ENCODE measurements at places on chromosomes 4 and X.

DNA sequence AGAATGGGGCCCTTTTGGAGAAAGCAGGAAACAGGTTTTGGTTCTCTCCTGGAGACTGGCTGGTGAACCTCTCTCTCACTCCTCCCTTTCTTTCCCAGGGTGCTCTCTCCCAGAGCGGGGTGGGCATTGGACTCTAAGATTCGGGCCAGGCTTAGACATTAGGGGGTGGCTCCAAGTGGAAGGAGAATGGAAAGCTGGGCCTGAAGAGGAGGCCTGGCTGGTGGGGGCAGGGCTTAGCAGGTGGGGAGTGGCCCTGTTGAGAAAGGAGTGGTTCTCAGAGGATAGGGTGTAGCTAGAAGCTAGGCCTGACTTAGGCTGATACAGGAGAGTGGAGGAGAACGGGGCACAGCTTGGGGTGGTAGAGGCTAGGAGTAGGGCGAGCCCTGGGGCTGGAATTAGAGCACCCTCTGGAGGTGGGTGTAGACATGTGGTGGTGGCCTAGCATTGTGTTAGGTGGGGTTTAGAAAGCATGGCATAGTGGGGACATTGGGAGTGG, 5.7 kb downstream of the PLP2 start:
- no peak for DNase-seq

DNA sequence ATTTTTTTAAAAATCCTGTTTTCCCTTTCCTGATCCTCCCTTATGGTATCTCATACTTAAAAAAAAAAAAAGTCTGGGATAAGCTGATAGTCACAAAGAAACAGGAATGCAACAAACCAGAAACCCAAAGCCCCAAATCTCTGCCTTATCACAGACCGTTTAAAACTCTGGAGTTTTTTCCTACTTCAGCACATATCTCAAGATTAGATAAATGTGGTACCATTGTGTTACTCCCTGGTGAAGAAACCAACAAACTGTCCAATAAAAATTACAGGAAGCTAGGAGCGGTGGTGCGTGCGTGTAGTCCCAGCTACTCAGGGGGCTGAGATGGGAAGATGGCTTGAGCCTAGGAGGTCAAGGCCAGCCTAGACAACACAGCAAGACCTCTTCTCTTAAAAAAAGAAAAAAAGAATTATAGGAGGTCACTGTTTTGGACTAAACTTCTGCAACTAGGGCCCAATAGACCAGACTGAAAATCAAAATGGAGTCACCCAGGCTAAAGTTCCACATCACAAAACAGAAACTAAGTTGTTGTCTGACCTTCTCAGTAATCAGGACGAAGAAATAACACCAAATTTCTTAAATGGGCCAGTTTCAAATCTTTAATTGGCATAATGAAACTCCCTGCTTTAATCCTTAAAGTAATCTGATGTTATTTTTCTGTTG, 51.9 kb downstream of the RBM47 start:
- DNase-seq, result no peak

- no peak for DNase-seq
Measured at GRCh38 chr4:21882051-21882839, 66.3 kb downstream of the KCNIP4 start.

- DNase-seq, result no peak
Measured at GRCh38 chr4:4766564-4766963, 92.9 kb upstream of the MSX1 start.

- no peak for DNase-seq
Measured at GRCh38 chr4:173860094-173860493, 330.1 kb upstream of the HAND2 start.

GRCh38 chr4:10093801-10094552, 22.6 kb downstream of the WDR1 start:
- no peak for DNase-seq

- DNase-seq, result no peak
Measured at GRCh38 chr4:141375855-141376254, 155.2 kb downstream of the ZNF330 start.

DNA sequence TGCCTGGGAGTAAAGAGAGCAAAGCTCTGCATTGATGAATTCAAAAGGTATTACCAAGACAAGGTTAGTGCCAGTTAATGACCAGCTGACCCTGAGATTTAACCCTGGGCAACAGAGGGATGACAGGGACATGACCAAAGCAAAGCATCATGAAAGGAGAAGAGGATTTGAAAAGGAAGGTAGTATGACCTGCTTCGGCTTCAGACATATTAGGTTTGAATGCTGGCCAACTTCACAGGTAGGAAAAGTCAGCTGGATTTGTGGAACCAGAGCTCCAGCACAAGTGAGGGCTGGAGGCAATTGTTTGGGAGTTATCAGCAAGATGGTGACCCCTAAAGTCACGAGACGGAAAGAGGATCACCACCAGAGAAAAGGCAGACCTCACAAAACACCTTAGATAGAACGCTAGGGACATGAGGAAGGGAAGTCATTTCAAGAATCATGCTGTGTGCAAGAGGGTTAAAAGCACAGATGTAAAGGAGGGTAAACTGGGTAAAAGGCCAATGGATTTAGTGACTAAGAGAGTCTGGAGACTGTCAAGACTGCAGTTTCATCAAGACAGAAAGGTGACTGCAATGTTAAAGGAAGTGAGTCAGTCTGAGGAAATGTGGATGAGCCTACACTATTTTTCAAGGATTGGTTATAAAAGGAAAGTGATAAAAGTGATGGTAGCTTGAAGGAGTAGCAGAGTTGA, 45.6 kb downstream of the SH3RF1 start:
- no peak for DNase-seq

DNA sequence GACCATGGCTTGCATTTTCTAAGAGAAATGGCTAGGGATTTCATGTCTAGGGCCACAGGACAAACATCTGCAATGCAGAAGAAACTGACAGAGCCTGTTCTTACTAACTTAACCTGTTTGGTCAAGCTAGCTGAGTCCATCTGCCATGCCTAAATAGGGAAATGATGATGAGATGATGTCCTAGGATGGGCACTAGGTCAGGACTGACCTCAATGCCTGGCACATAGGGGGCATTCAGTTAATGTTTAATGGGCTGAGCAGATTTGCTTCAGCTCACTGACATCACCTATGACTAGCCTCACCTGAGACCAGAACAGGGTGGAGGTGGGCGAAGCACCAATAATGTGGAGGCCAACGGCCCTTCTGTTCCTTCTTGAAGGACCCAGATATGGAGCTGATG, 174.2 kb upstream of the SCML1 start:
- DNase-seq, result no peak

DNA sequence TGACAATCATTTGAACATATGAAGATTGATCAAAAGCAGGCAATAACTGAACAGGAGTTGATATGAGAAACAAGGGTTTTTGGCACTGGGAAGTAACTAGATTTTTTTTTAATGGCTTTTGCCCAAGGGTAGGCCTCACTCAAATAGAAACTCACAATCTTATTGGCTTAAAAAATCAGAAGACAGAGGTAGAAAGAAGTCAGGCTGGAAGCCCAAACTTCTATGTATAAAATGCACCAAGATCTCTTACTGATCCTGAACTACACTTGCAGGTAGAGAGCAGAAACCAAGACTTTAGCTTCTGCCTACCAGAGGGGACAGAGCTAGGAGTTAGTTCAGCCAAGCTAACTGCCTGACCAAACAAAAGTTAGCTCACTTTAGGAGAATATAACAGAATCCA, 74.9 kb downstream of the ADGRA3 start:
- DNase-seq, result no peak

- DNase-seq, result no peak
Measured at GRCh38 chrX:47489507-47490275, 6.7 kb upstream of the ZNF41 start.

Measured in NCI-H1436 treated with DMSO at 0.1 percent for 48 hours (cell line).